Fibroblast of skin of right biceps (primary cell): ENCODE measurements at places on chromosomes 2 and 18.

DNA sequence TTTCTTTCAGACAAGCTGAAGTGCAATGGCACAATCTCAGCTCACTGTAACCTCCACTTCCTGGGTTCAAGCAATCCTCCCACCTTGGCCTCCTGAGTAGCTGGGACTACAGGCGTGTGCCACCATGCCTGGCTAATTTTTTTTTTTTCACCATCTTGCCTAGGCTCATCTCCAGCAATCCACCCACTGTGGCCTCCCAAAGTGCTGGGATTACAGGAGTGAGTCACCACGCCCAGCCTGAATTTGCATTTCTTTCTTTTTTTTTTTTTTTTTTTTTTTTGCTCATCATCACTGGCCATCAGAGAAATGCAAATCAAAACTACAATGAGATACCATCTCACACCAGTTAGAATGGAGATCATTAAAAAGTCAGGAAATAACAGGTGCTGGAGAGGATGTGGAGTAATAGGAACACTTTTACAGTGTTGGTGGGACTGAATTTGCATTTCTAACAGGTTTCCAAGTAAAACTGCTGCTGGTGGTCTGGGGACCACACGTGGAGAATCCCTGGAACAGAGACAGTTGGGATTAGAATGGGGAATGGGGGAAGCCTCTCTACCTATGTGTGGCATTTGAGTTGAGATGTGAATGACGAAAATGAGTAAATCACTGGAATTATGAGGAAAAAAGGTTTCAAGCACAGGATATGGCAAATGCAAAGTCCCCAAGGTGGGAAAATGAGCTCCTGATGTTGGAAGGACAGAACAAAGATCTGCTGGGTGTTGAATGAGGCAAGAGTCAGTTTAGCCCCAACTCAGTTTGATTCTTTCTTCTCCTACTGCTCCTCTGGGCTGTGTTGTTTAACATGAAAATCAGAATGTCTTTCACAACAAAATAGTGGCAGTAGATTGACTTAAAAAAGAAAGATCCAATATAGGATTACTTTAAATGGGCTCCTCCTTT is 88.8 kb upstream of the MAP4K4 start:
- peak; percentile 8 for DNase-seq

DNA sequence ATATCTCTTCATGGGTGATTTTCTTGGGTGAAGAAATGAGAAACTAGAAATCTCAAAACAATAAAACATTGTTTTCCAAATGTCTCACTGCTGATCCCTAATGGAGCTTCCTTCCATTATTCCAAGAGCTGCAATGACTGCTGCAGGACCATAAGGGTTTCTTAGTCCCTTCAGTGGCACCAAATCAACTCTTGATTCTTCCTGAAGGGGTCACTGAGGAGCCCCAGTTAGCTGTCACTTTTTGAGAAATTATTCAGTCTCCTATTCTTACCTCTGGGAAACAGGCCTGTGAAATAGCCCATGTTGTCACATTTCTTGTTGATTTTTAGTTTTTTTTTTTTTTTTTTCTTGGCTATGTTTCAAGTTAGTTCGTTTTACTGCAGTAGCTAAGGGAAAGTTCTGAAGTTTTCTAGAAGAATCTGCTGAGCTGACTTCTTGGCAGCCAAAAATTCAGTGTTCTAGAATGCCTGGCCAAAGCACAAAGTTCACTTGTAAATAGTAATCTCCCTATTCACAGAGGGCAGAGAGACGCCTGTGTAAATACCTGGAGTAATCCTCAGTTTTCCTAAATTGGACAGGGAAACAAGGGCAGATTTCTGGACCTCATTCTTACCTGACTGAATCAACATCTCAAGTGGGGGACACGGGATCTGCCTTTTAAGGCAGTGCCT is 480.0 kb downstream of the RIT2 start:
- no peak for DNase-seq

GRCh38 chr2:215576572-215576971 is 140.7 kb upstream of the FN1 start:
- DNase-seq: no peak

DNA sequence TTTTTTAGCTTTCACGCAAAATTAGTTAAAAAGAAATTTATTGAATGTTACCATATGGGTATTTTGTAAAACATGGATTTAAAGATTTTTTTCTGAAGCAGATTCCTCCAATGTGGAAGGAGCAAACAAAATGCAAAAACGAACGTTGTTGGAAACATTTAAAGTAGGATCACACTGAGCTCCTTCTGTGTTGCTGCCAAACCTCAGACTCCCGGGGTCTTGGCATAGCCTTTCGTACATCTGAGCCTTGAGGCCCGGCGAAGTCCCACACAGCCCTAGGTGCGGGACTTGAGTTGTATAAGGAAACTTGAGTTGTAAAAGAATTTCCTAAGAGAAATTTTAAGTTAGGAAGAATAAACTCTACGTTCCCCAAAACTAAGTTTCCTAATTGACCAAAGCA is 52.0 kb upstream of the CD226 start:
- DNase-seq: no peak

- DNase-seq: no peak
Measured at GRCh38 chr2:218438596-218438995, 19.7 kb downstream of the VIL1 start.

DNA sequence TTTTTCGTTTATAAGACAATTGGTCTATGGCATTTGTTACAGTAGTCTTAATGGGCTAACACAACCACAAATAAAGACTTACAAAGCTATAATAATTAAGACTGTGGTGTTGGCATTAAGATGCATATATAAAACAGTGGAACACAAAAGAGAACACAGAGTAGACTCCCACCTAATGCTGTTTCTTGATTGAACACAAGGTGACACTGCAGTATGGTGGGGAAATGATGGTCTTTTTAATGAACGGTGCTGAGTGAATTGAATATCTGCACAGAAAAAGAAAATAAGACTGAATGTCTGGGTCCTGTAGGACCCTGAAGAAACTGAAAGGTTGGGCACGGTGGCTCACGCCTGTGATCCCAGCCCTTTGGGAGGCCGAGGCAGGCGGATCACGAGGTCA is 1136.6 kb upstream of the NXPH2 start:
- no peak for DNase-seq

DNA sequence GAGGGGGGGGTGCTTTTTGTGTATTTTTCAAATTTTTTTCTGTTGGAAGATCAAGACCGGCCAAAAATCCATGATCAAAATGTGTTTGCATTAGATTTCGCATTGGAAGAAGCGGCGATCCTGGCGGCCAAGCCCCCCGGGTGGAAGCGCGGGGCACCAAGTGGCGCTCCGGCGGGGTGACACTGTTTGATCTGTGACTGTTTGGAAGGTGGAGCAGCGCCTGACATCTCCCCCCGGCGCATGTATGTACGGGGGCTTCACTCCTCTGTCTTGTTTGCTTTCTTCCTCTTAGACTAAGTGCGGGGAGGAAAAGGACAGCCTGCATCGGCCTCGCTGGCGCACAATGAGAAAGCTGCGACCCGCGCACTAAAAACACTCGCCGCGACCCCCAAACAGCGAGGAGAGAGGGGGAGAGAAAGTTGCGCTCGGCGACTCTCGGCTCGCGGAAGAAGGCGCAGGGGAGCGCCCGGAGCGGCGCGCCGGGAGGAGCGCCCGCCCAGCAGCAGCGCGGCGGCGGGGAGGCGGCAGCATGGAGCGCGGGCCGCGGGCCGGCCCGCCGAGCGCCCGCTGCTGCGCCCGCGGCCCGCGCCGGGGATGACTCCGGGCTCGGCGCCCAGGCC is 515 bp downstream of the TSHZ1 start:
- peak; percentile 36 for DNase-seq

GRCh38 chr2:44752761-44753160 is 188.7 kb upstream of the SIX3 start:
- no peak for DNase-seq

DNA sequence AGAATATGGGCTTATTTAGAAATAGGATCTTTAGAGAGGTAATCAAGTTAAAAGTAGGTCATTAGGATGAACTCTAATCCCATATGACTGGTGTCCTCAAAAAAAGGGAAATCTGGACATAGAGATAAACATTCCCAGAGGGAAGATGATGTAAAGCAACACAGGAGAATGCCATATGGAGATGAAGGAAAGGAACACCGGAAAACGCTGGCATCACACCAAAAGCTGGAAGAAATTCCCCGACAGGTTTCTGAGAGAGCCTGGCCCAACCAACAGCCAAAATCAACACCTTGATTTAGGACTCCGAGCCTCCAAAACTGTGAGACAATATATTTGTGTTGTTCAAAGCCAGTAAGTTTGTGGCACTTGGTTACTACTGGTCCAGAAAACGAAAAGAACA is 296.7 kb downstream of the DSEL start:
- no peak for DNase-seq

GRCh38 chr18:25111377-25112288 is 240.3 kb downstream of the ZNF521 start:
- DNase-seq: no peak

- DNase-seq: peak; percentile 90
Measured at GRCh38 chr2:36516136-36516870, 81.7 kb downstream of the FEZ2 start.

- no peak for DNase-seq
Measured at GRCh38 chr2:8584174-8585066, 97.4 kb upstream of the ID2 start.

- no peak for DNase-seq
Measured at GRCh38 chr18:59386909-59387686, 28.0 kb upstream of the LMAN1 start.

DNA sequence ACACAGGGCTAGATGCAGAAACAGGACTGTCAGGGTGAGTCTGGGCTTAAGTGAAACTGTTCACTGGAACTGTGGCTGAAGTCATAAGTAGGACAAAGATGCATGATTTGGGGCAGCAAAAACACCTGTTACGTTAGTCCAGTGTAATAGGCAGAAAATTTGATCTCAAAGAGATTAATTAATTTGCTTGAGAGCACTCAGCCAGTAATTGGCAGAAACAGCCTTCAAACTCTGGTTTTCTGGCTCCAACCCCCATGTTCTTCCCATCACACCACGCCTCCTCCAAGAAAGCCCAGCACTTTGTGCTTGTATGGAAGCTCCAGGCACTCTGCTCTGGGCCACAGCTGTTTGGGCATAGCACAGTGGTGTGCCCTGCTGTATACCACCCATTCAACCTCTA is 54.0 kb downstream of the CNTNAP5 start:
- DNase-seq: no peak

DNA sequence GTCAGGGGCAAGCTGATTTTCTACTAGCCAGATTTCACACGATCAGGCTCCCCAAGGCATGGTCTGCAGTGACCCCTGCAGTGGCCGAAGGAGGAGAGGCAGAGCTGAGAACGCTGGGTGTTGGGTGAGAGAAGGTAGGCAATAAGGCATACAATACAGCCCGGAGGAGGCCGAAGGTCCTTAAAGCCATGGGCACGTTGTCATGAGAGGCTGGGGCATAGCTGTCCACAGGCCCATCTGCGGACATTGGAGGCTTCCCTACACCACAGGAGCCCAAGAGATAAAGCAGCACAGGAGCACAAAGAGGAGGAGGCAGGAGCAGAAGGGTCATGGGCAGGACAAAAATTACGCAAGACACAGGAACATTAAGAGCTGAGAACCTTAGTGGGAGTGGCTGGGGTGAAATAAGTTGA is 16.7 kb upstream of the BZW1 start:
- no peak for DNase-seq

- peak; percentile 69 for DNase-seq
Measured at GRCh38 chr18:50099725-50100407, 95.1 kb downstream of the MYO5B start.

- peak; percentile 86 for DNase-seq
Measured at GRCh38 chr2:223976635-223977226, 19.5 kb downstream of the MRPL44 start.

- DNase-seq: no peak
Measured at GRCh38 chr2:170567429-170567828, 147.7 kb upstream of the SP5 start.

GRCh38 chr2:6741229-6741628 is 124.5 kb downstream of the CMPK2 start:
- peak; percentile 22 for DNase-seq

- peak; percentile 92 for DNase-seq
Measured at GRCh38 chr2:237278568-237278967, 135.4 kb downstream of the COL6A3 start.
